ENCODE measurements at places on chromosomes 3 and 15.

DNA sequence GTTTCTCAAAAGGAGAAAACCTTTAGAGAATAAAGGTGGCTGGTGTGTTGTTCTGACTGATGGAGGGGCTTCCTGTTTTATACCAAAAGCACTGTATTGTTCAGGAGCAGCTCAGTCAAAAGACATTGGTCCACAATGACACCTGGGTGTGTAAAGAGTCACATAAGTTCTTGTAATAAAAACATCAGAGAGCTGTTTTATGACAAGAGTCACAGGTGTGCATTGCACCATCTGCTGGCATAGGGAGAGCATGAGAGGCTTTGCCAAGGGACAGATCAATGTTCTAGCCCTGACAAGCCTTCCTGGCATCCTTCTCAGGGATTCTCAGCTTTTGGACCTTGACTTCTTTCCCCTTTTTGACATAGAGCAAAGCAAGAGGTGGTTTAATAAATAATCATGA is 20.4 kb downstream of the ARPP21 start:
- DNase-seq: no peak

DNA sequence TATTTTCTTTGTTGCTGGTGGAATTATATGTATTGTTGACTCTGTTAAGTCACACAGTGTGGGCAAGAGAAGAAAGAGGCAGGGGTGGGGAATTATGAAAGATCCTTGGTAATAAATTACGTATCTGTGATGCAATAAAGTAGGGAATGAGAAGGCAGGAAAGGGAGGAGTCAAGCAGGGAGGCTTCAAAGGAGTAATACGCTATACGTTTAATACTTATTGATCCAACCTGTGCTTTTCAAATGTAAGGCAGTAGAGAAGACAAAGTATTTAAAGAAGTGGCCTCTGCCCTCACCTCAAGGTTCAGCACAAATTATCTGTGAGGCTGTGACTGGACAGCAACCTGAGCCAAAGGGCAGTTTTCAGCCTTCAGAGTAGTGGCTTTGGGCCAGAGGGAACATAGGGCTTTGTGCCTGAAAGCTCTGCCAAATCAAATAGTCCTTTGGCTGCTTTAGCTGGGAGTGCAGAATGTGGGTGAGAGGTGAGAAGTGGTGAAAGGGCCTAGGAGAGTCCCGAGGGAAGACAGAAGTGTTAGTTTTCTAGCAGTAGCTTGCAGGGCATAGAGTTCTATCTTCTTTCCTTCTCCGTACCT is 1.2 kb upstream of the PLIN1 start:
- DNase-seq: no peak

- DNase-seq: no peak
Measured at GRCh38 chr3:192223815-192224214, 503.5 kb downstream of the FGF12 start.

GRCh38 chr3:120820748-120821147 is 78.2 kb downstream of the GTF2E1 start:
- no peak for DNase-seq

- no peak for DNase-seq
Measured at GRCh38 chr3:32454111-32454510, 48.5 kb downstream of the CMTM6 start.

Data from glutamatergic neuron (in vitro differentiated cells).